ENCODE measurements at places on chromosomes 12 and 14.

GRCh38 chr14:88468406-88468805 is 82.9 kb downstream of the SPATA7 start:
- no peak for DNase-seq

- no peak for DNase-seq
Measured at GRCh38 chr12:85821759-85822158, 14.4 kb downstream of the RASSF9 start.

GRCh38 chr14:93745603-93746273 is 42.5 kb downstream of the PRIMA1 start:
- no peak for DNase-seq

DNA sequence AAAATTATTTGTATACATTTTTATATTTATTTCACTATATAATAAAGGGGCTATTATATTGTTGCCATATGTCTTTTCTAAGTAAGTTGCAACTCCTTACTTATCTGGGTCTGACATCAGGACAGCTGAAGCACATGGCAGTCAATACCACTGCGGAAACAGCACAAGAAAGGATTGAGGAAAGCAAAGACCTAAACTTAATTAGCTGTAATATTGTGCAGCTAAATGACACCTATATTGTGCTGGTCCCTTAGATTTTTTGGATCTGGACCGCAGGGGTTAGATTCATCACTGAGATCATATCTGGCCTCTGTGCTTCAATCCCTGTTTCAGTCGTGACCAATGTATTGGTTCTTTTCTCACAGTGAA is 359.6 kb upstream of the DIO2 start:
- DNase-seq: no peak

DNA sequence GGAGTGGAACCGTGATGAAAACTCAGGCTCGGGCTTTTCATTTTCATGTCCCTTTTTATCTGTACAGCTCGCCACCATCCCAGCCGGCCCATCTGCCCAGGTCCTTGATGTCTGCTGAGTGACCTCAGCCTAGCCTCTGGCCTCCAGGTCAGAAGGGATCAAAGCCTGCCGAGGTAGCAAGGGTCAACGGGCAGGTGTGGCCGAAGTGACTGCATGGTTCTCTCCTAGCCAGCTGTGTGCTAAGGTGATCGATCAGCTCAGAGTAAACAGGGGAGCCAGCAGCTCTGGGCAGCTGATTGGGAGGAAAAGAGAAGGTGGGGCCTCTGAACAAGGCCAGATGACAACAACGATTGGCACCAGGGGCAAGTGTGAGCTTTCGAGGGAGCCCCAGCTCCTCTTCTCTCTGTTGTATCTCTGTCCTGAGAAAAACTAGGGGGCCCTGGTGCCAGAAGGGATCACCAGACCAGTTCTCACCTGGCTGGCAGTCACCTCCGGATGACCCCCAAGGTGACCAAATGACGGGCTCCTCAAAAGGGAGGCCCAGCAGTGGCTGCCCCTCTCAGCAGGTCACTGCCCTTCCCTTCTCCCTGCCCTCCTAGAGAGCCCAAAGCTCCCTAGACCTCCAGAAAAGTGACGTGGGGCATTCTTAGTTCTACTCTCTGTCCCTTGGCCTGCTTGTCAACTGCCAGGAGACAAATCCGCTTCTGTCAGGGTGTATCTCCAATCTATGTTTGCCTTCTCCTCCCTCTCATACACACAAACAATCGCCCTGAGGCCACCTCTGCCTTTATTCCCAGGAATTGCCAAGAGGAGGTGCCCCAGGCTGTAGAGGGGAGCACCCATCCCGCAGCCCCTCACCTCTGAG is 3.4 kb downstream of the SLC6A12 start:
- no peak for DNase-seq

DNA sequence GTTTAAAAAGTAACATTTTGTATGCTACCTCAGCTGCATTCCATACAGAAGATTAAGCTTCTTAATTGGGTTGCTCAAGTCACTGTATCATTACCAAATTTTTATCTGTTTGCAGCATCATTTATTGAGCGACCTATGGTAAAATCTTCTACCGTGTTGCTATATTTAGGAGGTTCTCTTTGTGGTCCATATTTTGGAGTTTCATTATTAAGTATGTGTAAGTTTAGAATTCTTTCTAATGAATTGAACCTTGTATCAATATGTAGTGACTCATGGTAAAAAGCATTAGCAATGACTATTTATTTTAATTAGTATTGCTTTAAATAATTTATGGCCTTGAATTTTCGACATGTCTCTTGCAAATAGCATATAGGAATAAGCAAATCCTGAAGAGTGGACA is 42.2 kb downstream of the CSRP2 start:
- no peak for DNase-seq

GRCh38 chr12:69524331-69524630 is 54.1 kb downstream of the FRS2 start:
- no peak for DNase-seq

DNA sequence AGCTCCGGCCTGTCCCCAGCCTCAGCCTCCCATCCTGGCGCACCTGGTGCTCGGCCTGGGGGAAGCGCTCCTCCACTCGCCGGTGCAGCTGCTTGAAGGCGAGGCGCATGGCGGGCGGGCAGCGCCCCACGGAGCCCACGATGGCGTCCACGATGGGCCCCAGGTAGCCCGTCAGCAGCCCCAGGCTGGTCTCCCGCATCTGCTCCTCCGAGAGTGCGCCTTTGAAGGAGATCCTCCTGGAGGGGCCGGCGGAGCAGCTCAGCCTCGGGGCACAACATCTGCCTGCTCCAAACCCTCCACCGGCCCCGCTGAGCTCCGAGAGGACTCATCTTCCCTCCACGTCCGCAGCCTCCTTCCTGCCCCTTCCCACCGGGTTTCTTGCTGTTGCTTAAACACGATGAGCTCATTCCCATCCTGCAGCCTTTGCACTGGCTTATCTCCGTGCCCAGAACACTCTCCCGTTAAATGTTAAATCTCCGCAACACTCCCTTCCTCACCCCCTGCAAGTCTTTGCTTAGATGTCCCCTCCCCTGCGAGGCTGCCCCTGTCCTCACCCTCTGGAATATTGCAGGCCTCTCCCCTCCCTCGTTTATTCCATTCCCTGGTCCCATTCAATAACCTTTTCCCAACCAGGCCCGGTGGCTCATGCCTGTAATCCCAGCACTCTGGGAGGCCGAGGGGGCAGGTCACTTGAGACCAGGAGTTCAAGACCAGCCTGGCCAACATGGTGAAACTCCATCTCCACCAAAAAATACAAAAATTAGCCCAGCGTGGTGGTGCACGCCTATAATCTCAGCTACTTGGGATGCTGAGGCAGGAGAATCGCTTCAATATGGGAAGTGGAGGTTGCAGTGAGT is 23.3 kb downstream of the RASAL1 start:
- DNase-seq: no peak

- DNase-seq: peak; percentile 79
Measured at GRCh38 chr14:93112891-93113677, 2.6 kb downstream of the ITPK1 start.

DNA sequence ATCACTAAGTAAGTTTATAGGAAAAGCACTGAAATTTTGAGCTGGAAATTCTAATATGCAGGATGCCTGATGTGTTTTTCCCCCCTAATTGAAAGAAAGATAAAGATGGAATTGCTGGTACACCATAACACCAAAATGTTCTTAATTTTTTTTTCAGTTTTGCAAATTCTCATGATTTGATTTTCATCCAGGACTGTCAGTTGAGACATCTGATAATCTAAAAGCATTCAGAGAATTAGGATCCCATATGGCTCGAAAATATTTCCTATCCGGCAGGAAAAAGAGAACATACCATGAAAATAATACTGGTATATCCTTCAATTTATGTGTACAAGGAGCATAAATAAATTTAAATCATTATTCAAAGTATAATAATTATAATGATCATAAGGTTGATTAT is 452.1 kb downstream of the APAF1 start:
- no peak for DNase-seq

- DNase-seq: no peak
Measured at GRCh38 chr14:30876692-30877091, 2.3 kb downstream of the COCH start.

DNA sequence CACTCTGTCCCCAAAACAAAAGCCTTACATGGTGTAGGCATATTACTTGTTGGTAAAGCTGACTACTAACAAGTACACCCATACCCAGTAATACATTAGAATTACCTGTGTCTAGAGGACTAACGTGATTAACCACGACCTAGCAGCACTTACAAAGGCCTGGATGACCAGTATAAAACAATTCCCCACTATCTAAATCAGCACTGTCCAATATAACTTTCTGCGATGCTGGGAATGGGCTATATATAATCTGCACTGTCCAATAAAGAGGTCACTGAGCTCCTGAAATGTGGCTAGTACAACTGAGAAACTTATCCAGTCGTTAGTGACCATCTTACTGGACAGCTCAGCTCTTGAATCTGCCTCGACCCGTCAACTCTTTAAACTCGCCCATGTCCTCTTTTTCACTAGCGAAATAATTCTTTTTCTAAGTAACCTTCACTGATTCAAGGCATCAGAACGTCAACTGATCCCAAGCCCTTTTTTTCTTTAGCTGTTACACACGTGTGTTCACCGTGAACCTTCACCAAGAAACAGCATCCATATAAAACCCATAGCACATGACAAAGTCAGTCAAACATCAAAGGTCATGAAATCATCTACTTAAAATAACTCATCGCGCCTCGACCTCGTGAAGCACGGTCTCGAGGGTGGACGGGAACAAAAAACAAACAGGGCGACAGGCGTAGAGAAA is 905 bp upstream of the CIPC start:
- DNase-seq: no peak

- no peak for DNase-seq
Measured at GRCh38 chr14:76710056-76711010, 50.9 kb upstream of the VASH1 start.

DNA sequence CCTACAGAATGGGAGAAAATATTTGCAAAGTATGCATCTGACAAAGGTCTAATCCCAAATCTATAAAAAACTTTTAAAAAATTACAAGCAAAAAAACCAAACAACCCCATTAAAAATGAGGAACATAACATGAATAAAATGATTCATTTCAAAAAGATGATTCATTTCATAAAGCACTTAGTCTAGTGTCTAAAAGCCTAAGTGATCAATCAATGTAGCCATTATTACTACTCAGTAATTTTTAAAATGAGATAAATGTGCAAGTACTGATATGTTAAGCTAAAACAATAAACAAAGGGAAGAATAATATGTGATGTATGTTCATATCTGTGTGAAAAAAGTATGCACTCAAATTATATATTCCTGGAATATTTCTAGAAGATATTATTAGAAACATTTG is 119.1 kb upstream of the GARIN6 start:
- no peak for DNase-seq

DNA sequence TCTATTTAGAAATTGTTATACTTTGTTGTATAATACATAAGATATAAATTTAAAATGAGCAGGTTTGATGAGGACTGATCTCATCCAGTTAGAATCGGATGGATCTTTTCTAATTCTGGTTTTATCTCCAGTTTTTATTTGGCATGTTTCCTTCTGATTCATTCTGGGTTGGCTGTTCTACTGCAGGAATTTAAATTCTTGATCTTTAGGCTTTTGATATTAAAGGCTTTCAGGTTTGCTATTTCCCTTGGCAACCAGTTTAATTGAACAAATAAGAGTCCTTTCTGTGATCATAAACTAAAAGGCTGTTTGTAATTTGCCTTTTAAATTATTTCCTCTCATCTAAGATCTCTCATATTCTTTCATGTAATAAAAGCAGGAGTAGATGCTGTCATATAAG is 83.4 kb downstream of the PDE6H start:
- DNase-seq: no peak

DNA sequence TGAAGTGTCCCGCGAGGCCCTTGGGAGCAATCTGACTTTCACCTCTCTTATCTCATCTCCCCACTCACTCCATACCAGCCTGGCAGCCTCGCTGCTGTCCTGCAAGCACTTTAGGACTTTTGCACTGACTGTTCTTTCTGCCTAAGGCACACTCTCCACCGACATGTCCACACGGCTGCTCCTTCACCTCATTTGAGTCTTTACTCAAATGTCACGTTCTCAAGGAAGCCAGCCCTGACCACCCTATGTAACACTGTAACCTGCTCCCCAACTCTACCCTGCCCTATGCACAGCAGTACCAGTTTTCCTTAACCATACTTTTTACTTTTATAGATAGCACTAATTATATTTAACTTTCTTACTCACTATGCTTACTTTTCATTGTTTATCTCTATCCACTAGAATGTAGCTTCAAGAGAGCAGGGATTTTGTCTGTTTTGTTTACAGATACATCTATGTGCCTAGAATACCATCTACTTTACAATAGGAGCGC is 32.0 kb downstream of the PRKD1 start:
- DNase-seq: no peak

- no peak for DNase-seq
Measured at GRCh38 chr12:10849425-10849878, at the start of gene PRR4. Gene PRR4, minus strand, starts transcription at chr12:10849475. Its CDS starts 38 bp downstream, at chr12:10849437.

- no peak for DNase-seq
Measured at GRCh38 chr14:100297320-100298300, 8.6 kb downstream of the SLC25A29 start.

DNA sequence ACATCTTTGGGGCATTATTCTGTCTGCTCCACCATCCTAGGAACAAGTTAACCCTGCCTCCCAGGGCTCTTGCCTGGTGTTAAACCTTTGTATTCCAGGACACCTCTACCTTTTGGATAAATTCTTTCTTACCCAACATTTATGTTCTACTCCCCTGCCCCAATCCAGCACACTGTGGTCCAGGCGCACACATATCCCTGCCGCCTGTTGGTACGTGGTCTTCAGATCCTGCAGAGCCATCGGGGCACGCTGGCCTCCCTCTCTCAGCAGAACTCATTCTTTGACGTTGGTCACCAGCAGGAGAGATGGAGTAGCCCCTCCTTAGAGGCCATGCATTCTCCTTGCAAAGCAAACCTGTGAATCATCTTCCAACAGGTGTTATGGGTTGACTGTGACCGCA is 5.1 kb upstream of the TMEM179 start:
- no peak for DNase-seq

DNA sequence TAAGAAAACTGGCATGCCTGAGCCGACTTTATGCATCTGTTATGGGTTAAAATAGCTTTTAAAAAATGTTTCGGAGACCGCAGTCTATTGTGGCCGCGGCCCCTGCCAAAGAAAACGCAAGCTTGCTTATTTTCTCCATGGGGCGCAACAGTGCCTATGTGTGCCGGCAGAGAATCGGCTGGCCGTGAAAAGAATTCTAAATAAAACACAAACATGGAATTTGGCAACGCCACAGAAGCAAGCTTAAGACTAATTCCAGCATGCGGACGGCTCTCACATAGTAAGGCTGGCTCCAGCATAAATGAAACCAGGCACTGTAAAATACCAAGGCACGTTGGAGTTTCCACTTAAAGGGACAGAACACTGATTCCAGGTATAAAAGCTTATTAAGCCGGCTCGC is 56.7 kb downstream of the BCL11B start:
- no peak for DNase-seq

- no peak for DNase-seq
Measured at GRCh38 chr12:108328420-108328819, 10.7 kb downstream of the CMKLR1 start.

DNA sequence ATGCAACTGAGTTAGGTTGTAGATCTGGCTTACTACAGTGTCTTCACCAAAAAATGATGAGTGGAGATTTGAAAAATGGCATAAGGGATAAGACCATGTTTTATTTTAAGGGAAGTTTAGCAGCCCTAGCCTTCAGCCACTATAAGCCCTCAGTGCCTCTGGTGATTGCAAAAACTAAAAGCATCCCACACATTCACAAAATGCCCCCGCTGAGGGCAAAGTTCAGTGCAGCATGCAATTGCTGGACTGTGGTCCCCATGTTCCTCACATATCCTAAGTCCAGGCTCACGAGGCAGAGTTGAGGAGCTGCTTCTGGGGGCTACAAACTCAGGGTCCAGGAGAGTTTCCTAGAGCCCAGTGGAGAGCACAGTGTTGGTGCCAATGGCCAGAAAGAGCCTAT is 29.6 kb upstream of the NCOR2 start:
- DNase-seq: no peak
